ENCODE measurements at places on chromosomes 12 and 14.

DNA sequence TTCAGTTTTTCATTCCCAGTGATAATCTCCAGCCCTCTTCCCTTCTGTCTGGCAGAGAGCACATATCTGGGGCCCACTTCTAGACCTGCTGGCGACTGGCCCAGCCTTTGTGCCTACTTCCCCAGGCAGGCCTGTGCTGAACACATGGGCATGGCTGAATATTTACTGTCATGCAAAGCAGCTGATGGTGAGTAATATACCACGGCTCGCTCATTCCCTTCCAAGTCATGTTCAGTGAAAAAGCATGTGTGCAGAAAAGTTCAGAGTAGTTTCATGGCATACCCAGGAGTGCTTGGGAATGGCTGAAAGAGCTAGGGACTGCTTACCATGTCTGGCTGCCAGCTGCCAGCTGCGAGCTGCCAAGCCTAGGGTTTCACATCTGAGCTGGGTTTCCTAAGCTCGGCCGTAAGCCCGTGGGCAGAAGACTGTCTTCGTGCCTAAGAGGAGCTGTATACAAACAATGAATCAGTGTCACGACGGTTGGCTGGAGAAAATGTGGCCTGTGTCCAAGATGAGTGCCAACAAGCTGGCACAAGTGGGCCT, 179.9 kb upstream of the PELI2 start:
- DNase-seq: no peak
- peaks cover 10% of the 10 kb centered on the region for H3K36me3 ChIP-seq
- no peak overlapping the region for H3K27ac ChIP-seq
- H3K4me3 ChIP-seq: no peak overlapping the region
- no peaks in the 10 kb centered on the region for H3K27me3 ChIP-seq

DNA sequence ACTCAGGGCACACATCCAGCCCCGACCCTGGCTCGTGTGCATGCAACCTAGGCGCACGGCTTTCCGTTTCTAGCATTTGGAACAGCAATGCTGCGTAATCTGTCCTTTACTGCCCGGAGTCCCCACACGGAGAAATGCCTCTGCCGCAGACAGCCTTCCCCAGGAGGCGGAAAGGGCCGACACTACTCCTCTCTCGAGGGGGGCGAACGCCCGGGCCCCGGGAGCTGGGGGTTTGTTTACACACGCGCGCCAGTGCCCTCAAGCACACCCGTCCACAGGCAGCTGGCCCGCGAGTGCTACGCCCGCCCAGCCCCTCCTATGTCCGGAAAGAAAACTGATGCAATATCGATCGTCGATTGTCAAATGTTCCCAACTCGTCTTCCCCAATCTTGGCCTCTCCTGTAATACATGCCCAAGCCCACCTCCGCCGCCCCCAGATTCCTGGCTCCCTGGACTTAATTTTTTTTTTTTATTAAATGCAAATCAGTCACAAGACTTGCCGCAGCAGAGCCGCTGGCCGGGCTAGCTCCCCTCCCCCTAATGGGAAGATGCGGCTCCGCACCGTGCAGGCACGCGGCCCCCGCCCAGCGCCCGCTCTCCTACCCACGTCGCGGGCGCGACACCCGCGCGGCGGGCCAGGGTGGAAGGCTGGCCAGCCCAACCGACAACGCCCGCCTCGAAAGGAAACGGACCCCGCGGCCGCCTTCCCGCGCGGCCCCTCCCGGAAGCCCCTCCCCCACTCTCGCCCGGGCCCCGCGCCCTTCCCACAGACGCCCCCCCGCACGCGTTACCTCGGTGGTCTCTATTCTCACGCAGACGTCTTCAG, 642 bp downstream of the SLC38A2 start:
- no peaks in the 10 kb centered on the region for H3K27me3 ChIP-seq
- peaks cover 46% of the 10 kb centered on the region for H3K36me3 ChIP-seq
- DNase-seq: no peak
- peak overlapping the region; percentile 99 for H3K4me3 ChIP-seq

GRCh38 chr12:110531741-110532333, 29.7 kb downstream of the RAD9B start:
- H3K4me1 ChIP-seq: no peaks in the 10 kb centered on the region
- H3K27me3 ChIP-seq: no peaks in the 10 kb centered on the region
- no peak overlapping the region for H3K4me3 ChIP-seq
- DNase-seq: no peak
- H3K27ac ChIP-seq: no peak overlapping the region

DNA sequence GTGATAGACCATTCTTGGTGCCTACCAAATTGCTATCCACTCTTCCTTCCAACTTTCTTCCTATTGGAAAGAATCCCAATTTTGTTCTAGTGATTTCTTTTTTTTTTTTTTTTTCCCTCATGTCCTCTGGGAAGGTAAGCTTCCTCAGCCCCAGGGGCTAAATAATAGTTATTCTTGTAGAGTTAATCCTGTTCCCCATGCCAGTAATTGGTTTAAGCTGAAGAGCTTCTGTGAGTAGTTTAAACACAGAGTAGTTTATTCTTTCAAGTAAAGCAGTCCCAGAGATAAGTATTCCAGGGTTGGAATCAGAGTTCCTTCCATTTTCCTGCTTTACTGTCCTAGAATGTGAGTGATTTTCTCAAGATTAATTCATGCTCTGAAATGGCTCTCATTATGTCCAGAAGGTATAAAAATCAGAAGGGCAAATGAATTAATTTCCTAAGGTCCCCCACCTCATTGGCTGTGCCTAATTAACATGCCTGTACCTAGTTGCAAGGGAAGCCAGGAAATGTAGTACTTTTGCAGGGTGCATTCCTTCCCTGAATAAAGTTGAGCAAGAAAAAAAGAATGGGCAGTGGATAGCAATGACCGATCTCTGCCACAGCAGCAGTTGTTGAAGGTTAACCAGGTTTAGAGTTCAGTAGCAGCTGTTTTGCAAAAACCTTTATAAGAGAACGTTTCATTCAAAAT, 97.8 kb downstream of the PLEKHA5 start:
- H3K27ac ChIP-seq: no peak overlapping the region
- no peaks in the 10 kb centered on the region for H3K4me1 ChIP-seq
- H3K27me3 ChIP-seq: no peaks in the 10 kb centered on the region
- H3K4me3 ChIP-seq: no peak overlapping the region

DNA sequence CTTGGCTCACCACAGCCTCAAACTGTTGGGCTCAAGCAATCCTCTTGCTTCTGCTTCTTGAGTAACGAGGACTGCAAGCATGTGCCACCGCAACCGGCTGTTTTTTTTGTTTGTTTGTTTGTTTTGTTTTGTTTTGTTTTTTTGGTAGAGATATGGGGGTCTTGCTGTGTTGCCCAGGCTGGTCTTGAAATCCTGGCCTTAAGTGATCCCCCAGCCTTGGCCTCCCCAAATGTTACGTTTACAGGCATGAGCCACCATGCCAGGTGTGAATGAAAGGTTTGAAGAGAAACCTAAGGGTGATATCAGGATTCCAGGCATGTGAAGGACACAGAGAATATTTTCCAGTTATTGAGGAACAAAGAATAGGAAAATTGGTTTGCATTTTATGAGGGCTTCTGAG, 45.0 kb downstream of the ANO6 start:
- H3K4me1 ChIP-seq: peaks cover 7% of the 10 kb centered on the region
- no peaks in the 10 kb centered on the region for H3K27me3 ChIP-seq

DNA sequence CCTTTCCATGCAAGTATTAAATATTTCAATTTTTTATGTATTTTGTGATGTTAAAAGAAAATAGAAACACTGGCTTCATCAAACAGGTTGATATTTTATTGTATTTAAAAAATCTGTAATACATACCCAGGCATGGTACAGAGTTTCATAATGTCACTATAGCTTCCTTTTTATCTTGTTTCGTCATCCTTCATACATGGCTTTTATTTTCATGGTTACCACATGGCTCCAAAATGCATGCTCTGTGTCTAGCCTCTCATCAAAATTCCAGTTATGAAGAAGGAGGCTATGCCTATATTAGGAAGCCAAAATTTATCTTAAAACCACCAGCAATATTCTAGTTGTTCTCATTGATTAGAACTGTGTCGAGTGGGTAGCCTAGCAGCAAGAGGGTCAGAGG, 464.8 kb downstream of the BTG1 start:
- H3K4me3 ChIP-seq: no peak overlapping the region
- H3K36me3 ChIP-seq: no peaks in the 10 kb centered on the region
- no peaks in the 10 kb centered on the region for H3K27me3 ChIP-seq
- no peaks in the 10 kb centered on the region for H3K4me1 ChIP-seq
- no peak overlapping the region for H3K27ac ChIP-seq
- no peak for DNase-seq

DNA sequence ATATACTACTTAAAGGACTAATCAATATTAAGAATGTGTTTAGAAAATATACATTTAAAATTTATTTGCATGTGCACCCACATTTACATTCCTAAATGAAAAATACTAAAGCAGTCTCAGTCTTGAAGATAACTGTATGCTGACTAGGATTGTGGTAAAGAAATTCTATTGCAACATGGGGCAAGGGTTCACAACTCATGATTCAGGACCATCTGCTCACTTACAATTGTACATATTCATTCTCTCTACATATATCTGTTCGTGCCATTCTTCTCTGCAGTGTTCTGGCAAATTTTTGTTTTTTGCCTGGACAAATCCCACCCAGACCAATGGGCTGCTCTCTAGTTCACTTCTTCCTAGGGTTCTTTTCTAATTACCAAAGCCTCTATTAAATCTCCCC, 417.2 kb upstream of the NOVA1 start:
- DNase-seq: no peak
- no peak overlapping the region for H3K4me3 ChIP-seq
- H3K27ac ChIP-seq: no peak overlapping the region
- H3K27me3 ChIP-seq: no peaks in the 10 kb centered on the region
- no peaks in the 10 kb centered on the region for H3K36me3 ChIP-seq
